NCI-H526 treated with DMSO at 0.1 percent for 48 hours (cell line): ENCODE measurements at places on chromosomes 11 and 22.
A peak's percentile ranks its signal among the peaks of the same experiment; 100 is the strongest.

DNA sequence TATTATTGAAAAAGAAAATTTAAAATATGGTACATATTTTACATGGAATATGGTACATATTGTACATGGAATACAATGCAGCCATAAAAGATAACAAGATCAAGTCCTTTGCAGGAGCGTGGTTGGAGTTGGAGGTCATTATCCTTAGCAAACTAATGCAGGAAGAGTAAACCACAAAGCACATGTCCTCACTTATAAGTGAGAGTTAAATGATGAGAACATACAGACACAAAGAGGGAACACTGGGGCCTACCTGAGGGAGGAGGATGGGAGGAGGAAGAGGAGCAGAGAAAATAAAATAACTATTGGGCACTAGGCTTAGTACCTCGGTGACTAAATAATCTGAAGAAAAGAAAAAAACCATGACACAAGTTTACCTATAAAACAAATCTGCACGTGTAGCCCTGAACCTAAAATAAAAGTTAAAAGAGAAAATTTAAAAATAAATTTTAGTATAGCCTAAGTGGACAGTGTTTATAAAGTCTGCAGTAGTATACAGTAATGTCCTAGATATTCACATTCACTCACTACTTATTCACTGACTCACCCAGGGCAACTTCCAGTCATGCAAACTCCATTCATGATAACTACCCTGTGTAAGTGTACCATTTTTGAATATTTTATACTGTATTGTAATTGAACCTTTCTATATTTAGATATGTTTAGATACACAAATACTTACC is 204.4 kb downstream of the FAM76B start:
- DNase-seq = no peak

GRCh38 chr11:105713696-105714095 is 103.8 kb downstream of the GRIA4 start:
- no peak for DNase-seq

- DNase-seq = no peak
These were observed 33.3 kb downstream of the SLN start for GRCh38 chr11:107678632-107678971.

- DNase-seq = no peak
These were observed 182.5 kb downstream of the CADM1 start for GRCh38 chr11:115321605-115322289.

DNA sequence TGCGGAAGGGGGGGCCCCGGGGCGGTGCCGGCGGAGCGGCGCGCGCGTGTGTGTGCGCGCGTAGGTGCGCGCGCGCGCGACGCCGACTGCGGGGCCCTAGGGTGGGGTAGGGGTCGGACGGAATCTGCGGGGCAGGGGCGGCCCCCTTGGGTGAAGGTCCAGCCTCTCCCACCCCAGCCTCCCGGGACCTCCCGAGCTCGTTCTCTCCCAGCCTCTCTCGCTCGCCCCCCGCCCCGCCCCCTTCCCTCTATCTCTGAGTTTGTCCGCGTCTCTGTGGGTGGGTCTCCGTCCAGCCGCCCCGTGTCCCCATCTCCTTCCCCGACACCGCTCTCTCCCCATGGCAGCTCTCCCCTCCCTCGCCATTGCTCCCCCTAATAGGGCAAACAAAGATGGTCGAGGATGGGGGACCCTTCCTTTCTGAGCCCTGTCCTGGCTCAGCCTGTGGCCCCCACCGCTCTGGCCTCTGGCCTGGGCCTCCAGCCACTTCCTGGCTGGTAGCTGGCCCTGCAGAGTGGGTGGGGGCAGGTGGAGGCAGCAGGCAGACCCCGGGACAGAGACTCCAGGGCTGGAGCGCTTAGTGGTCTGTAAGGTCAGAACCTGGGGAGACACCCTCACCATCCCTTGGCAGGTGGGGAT is 33.0 kb upstream of the PRR5 start:
- DNase-seq = no peak

DNA sequence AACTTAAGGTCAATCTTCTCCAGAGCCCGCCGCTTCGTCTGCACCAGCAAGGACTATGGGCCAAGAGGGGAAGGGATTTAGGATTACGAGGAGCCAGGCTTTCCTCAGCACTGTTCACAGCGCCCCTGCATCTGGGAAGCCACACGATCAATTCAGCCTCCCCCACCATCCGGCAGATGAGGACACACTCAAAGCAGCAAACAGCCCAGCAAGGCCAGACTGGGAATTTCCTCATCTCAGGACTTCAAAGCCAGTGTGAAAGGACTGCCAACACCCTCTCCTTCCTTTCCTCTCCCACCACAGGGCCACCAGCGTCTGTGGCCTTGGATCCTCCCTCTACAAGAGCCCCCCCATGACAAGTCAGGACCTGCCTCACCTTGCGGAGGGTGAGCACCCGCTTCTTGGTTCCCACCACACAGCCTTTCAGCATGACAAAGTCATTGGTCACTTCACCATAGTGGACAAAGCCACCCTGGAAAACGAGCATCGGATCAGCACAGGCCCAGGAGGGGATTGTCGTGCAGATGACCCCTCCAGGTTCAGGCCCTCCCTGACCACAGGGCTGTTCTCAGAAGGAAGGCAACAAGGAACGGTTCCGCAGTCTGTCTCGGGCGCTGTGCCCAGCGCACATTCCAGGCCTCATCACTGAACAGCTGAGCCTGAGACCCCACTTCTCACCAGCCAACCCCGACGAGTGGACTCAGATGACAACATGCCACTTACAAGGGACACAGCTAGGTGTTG is 6.0 kb downstream of the RPL3 start:
- DNase-seq = no peak

DNA sequence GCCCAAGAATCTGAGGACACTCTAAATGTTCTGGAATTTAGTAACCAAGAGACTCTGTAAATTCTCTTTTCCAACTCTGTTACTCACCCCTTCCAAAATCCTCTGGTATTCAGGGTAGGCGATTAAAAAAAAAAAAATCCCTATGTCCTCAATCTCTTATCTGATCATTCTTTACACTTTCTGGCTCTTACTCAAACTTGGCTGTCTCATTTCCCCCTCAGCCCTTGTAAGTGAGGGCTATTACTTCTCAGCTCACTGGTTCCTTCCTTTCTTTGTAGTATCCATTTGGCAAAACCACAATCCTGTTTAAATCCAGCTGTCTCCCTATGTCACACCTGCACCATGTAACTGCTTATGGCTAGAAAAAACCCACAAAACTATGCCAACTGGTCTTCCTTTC is 12.7 kb upstream of the MSANTD2 start:
- DNase-seq = no peak

- DNase-seq = no peak
These were observed 2.5 kb downstream of the RAC2 start for GRCh38 chr22:37241351-37242142.

DNA sequence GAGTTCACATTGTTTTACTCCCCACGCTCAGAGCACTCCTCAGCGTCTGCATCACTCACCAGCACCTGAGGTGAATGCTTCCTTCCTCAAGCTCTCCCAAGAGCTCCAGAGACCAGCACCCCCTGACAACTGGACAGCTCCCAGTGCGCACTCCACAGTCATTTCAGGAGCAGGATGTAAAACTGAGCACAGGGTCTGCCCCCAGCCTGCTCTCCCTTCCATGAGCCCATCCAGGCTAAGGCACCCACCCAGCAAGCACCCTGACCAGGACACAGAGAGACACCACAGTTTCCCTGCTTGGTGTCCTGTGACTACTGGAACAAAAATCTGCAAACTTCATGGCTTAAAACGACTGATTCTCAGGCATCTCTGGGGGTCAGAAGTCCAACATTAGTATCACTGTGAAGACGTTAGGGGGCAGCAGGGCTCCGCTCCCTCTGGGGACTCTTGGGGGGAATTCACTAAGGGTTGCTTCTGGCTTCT is 3.3 kb downstream of the SCGB1D2 start:
- DNase-seq = no peak

DNA sequence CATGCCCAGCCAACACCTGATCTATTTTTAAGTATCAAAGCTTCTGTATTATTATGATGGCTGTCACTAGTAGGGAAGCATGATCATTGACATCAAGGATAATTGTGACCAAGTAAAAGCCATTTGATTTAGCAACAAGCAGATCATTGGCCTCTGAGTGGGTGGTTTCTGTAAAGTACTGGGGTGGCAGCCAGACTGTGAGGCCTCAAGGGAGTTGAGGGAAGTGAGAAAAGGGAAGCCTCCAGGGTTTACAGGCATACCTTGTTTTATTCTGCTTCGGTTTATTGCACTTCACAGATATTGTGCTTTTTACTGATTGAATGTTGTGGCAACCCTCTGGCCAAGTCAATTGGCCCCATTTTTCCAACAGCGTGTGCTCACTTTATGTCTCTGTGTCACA is 60.1 kb downstream of the PRR5L start:
- no peak for DNase-seq

DNA sequence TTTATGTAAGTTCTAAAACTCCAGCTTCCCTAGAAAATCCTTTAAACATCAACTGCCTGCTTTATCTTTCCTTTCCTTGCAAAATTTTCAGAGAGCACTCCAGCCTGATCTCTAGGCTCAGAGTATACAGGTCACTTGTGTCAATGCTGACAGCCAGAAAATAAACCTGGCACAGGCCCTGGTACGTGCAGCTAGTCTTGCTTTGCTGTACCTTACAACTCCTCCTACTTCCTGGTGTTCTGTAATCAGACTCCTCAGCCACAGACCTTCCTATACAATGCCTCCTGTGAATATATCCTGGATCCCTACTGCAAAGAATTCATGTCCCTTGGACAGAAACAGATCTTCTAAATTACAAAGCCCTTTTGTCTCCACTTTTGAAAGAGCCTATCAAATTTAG is 24.2 kb upstream of the TMEM123 start:
- DNase-seq = peak; percentile 55

DNA sequence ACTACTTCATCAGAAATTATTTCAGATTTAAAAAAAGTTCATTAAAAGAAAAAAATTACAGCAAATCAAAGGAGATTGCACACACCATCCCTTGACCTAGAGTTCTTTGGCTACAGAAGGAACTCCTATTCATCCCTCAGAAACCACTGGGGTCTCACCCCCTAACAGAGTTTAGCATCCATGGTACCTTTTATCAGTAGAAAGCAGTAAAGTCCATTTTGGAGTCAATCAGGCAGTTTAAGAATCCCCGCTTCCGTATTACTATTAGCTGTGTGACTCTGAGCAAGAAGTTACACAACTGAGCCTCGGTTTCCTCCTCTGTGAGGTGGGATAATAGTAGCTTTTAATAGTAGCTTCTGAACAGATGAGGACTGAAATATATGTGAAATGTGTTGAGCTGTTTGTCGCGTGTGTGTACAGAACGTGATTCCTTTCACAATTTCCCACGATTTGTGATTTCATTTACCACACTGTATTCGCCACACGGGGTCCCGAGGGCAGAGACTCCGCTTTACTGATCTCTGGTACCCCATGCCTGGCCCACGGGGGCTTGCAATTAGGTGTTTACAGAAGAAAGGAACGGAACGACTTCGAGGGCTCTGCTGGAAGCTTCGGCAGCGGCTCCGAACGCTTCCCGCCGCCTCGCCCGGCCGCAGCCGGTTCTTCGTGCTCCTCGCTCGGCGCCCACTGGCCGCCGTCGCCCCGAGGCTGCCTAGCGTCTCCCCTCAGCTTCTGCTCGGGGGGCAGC is 72.5 kb upstream of the ZBED5 start:
- peak; percentile 36 for DNase-seq
